ENCODE measurements at places on chromosomes 12 and 14.

- DNase-seq, result no peak
Measured at GRCh38 chr14:61884711-61885110, 122.5 kb downstream of the SNAPC1 start.

DNA sequence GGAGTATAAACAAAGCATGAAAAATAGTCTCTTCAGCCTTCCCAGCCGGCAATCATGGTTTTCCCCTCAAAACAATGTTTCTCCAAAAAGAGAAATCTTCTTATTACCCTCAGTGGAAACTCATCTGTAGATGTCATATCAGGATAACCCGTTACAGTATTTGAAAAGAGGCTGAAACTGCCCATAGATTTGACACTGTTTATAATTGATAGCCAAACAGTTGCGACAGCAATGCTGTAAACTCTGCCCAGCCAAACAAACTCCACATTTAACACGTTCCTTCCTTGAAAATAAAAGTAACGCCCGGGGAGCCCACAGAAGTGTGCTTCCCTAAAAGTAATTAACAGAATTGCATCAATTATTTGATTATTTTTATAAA is 201.3 kb upstream of the FOXN3 start:
- DNase-seq, result no peak

GRCh38 chr14:23555533-23555881 is 564 bp upstream of the THTPA start:
- no peak for DNase-seq

- no peak for DNase-seq
Measured at GRCh38 chr12:32163596-32163995, 56.9 kb downstream of the BICD1 start.

- DNase-seq, result no peak
Measured at GRCh38 chr14:63986789-63987533, 134.2 kb downstream of the SYNE2 start.

GRCh38 chr12:108213871-108214445 is 84.9 kb downstream of the WSCD2 start:
- DNase-seq, result no peak

- DNase-seq, result no peak
Measured at GRCh38 chr12:93016752-93017350, 87.8 kb upstream of the EEA1 start.

- no peak for DNase-seq
Measured at GRCh38 chr12:20946732-20947131, 136.2 kb downstream of the SLCO1B3 start.
